Activated CD8-positive, alpha-beta memory T cell treated with anti-CD3 and anti-CD28 coated beads for 4 hours (primary cell): ENCODE measurements at places on chromosomes 1 and 21.

DNA sequence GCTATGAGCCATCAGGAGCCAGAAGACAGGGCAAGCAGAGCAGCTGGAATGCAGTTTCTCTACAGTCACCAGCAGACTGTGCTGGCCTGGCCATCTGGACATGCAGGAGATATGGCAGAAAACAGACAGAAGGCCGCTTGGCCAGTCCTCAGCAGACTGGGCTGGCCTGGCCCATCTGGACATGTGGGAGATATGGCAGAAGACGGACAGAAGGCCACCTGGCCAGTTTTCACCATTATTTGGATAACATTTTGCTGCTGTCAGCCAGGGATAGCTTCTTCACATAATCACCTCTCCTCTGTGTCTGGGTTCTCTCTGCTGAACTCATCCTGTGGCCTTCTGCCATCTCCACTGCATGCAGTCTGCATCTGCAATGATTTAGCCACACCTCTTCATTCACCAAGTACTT is 25.0 kb upstream of the CACYBP start:
- DNase-seq: no peak

DNA sequence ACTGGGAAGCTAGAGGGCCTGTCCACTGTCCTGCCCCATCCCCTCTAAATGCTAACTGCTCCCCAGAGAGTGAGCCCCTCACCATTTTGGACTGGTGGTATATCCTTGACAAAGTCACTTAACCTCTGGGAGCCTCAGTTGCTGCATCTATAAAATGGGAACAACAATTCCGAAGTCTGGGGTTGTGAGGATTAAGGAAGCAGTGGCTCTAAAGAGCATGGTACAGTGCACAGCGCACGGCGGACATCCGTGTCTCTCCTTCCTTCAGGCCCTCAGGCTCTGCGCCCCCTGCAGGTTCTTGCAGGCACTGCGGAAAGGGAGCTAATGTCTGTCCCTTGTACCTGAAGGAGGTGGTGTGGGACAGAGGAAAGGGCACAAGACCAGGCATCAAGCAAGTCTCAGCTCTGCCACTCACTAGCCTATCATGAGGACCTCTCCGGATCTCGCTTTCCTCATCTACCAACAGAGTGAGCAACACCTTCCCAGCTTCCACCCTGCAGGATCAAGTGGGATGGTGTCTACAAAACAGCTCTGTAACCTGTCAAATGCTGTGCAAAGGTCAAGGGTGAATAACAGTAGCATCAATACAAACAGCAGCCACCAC is 20.1 kb downstream of the ECE1 start:
- DNase-seq: peak; percentile 55

GRCh38 chr1:43293176-43293575 is 7.6 kb upstream of the TIE1 start:
- no peak for DNase-seq

DNA sequence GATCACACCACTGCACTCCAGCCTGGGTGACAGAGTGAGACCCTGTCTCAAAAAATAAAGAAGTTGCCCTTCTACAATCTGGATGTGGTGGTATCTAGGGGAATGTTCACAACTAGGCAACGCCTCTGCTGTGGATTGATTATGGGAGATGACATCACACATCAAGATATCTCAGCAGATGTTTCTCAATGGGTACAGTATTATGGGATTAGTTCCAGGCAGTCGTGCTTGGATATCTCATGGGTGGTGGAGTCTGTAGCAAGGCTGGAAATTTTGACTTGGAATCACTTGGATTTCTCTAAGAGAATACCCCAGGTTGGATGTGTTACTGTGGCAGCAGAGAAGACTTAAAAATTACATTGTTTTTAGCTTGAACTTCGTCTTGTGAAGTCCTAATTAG is 7.7 kb downstream of the IFNAR2 start:
- no peak for DNase-seq

DNA sequence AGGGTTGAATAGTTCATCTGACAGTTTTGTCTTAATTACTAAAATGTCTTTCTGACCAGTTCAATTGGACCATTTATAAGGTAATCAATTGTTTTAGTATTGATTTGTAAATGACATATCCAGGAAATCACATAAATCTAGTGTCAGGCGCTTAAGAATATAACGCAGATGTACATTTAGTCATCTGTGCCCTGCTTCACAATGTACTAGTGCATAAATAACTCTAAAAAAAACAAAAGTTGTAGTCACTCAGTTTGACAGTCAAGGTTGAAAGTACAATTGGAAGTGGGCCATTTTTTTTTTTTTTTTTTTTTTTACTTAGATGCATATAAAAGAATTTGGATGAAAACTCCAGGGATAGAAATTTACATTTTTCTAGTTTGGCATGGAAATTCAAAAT is 490.4 kb downstream of the PTPRC start:
- no peak for DNase-seq

- DNase-seq: no peak
Measured at GRCh38 chr21:20760221-20760620, 238.0 kb upstream of the NCAM2 start.

DNA sequence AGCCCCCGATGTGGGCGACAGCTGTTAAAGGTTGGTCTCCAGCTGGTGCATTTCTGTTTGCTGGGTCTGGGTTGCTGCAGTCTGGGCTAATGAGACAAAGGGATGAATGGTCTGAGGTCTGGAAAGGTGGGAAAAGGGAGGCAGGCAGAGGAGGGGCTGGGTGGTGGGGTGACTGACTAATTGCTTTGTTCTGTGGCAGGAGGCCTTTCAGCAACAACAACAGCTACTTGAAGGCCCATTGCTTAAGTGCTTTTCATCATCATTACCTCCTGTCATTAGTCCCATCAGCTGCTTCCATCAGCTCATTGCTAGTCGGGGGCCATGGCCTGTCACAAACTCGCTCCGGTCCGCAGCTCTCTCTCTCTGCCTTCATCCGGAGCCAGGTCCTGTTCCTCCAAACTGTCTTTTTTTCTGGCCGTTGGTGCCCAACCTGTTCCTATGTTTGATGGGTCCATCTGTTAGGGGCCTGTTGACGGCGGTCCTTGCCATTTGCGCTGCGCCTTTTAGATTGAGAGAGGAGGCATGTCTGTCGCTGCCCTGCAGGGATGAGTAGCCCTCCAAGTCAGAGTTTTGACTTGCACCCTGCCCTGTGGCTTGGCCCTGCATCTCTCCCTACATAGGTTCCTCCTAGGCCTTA is 105.6 kb upstream of the PLXNA2 start:
- DNase-seq: no peak

DNA sequence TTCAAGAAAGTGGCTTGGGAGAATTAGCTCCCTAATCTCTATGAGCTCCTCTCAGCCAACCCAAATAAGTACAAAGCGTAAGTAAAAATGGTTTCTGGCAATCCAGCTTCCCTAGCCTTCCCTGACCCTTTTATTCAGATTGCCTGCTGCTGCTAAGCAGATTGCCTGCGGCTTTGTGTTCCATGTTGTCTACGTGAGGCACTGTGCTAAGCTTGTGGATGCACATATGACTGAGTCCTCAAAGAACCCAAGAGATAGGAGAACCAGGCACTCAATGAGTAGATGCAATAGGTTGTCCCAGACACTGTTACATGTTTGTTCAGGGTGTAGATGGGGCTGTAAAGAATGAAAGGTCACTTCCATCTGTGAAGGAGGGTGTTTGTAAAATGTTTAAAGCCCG is 6.3 kb upstream of the OSBPL9 start:
- no peak for DNase-seq

DNA sequence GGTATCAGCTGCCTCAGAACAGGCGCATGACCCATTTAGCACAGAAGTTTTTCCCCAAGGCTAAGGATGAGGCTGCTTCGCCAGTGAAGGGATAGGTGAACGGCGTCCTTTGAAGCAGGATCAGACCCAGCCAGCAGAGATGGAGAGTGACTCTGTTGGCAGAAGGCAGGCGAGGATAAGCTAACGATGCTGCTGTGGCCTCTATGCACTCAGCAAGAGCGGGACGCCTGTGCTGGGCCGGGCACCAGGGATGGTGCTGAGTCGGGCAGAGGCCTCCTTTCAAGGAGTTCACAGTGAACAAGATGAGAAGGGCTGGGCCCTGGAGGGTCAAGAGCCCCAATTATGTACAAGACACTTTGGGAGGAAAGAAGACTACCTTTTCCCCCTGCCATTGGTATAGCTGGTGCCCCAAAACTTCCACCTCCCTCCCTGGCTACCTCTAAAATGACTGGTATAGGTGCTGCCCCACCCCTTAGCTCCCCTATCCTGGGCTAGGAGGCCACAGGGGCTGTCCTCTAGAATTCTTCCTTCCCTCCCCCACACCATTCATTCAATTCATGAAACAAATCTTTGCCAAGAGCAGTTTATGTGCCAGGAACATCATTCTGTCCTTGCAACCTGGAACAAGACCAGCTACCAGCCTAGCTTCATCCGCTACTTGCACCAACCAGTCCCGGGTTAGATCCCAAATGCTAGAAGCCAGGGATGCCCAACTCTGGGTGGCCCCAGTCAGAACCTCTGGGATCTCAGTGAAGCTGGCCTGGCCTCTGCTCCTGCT is 7.5 kb downstream of the XKR8 start:
- no peak for DNase-seq

GRCh38 chr21:21415741-21416140 is 417.5 kb downstream of the NCAM2 start:
- DNase-seq: no peak

DNA sequence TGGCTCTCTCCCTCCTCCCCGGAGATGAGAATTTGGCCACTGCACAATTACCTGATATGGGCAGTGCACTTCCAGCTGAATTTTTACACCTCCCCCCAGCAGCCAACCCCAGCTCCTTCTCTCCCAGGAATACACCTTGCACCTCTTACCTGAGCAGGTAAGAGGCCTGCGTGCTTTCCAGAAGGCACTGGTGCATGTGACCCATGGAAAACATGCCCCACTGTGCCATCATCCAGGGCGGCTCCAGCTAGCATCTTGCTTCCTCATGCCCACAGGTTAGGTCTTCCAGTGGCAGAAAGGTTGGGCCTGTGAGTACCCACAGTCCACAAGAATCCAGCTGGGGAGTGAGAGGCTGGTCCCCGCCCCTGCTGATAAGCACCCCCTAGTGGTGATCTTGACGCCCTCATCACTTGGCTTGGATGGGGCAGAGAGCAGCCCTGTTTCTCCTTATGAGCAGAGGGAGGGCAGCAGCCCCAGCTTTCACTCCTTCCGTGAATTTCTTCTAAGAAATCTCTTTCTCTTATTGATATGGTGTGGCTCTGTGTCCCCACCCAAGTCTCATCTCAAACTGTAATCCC is 57.8 kb downstream of the EDARADD start:
- DNase-seq: peak; percentile 10

GRCh38 chr21:36693489-36694030 is 5.4 kb upstream of the SIM2 start:
- DNase-seq: no peak

GRCh38 chr1:185008838-185009237 is 34.5 kb upstream of the NIBAN1 start:
- no peak for DNase-seq

DNA sequence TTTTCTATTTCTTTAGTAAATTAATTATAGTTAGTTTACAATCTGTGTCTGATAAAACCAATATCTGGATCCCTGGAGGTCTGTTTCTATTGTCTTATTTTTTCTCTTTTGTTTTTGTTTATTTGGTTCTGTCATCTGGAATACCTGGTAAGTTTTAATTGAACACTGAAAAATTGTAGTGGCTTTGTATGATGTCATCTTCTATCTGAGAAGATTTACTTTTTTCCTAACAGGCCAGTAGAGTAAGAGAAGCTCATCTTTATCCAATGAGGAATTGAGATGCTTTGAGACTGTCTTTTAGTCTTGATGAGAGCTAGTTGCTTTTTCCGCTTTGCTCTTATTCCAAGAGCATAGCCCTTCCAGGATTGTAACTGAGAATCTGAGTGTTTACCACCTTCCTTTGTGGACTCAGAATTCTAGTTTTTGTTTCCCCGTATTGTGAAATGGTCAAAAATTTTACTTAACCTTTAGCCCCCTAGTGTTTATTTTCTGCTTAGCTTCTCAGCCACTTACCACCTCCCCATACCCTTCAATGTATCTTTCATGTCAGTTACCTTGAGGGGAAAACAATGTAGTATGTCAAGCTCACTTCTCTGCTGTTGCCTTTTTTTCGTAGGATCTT is 25.0 kb downstream of the PTGFRN start:
- DNase-seq: no peak

DNA sequence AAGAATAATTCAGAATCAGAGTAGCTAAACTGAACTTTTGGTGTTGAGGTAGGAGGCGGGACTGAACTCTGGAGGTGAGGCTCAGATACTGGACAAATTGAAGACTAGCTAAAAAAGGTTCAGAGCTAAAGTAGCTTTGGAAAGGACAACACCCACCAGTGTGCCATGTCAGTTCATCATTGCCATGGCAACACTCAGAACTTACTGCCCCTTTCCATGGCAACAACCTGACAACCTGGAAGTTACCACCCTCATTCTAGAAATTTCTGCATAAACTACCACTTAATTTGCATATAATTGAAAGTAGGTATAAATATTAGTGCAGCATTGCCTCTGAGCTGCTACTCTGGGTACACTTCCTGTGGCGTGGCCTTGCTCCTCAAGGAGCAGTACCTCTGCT is 30.3 kb upstream of the POGK start:
- DNase-seq: no peak

DNA sequence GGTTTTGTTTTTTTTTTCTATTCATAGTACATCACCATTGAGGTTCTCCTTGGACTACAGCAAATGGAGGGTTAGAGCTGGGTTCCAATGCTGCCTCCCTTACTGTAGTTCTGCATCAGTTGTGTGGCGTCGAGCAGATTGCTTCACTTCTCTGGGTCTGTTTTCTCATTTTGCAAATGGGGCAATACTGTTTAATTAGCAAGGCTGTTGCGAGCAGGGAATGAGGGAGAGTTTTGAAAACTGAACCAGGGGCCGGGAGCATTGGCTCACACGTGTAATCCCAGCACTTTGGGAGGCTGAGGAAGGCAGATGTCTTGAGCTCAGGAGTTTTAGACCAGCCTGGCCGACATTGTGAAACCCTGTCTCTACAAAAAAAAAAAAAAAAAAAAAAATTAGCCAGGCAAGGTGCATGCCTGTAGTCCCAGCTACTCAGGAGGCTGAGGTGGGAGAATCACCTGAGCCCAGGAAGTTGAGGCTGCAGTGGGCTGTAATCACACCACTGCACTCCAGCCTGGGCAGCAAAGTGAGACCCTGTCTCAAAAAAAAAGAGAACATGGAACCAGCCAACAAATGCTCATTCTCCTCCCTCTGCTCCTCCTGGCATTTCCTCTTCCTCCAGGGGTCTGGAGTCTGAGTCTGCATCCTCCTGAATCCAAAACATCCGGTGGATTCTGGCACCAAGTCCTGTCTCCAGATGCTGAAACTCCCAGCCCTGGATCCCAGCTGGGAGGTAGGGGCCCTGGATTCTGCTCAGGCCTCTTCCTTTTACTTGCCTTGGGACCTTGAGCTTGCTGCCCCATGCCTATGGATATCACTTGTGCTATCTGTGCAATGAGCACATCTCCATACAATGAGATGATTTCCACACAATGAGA is 3.7 kb upstream of the PLOD1 start:
- no peak for DNase-seq

DNA sequence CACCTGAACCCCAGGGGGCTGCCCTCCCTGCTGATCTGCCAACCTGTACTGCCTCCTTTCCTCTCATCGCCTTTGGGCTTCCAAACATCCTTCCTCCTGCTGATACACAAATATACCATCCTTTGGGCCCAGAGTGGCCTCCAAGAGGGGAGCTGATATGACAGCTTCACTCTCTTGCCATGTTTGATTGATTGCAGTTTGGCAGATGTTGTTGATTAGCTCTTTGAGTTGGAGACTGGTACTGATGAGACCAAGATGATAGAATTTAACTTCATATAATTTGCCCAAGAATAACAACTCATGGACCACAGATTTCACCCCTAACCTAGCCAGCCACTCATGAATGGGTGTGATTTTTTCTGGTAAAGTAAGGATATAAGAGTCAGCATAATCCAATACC is 227.8 kb downstream of the HHAT start:
- no peak for DNase-seq
